ENCODE measurements at places on chromosomes 6 and 20.

- DNase-seq: no peak
These were observed 66.1 kb downstream of the ADGRB3 start for GRCh38 chr6:68701159-68701558.

GRCh38 chr20:22339946-22340345 lies 244.4 kb downstream of the FOXA2 start:
- DNase-seq: no peak

GRCh38 chr20:51387125-51387875 lies 155.2 kb downstream of the NFATC2 start:
- DNase-seq: no peak

GRCh38 chr6:111522393-111523020 lies 39.5 kb upstream of the REV3L start:
- DNase-seq: no peak

GRCh38 chr6:106098383-106099234 lies 12.5 kb downstream of the PRDM1 start:
- DNase-seq: no peak

DNA sequence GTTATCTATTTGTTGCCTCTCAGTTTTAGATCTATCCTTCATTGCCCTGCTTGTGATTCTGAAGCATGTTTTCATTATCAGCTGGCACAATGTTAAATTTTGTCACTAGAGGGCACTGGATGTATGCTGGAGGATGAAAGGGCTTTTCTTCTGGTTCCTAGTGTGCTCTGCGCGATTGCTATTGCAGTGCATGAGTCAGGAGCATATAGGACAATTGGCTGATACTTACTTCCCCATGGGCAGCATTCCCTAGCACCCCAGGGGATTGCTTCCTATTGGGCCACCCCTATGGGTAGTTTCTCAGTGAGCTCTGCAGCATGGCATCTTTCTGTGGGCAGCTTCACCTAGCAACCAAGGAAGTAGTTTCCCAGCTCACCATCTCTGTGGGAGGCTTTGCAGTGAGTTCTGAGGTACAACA lies 280.3 kb upstream of the SYNCRIP start:
- peak; percentile 67 for DNase-seq

- peak; percentile 72 for DNase-seq
These were observed 169.9 kb downstream of the QRSL1 start for GRCh38 chr6:106799031-106799894.

DNA sequence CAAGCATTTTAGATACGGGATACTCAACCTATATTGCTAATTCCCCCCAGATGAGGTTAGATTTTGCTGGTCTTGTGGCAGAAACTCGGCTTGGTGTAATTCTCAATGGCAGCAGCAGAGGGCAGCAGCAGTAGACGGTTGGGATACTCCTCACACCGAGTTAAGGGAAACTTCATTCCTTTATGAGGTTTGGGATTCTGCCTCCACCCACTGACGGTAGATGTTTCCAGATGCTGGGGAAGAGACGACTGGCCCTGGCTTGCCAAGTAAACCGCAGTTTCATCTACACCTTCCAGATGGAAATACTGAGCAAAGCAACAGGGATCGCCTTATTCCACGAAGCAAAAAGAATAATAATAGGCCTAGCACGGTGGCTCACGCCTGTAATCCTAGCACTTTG lies 8.2 kb upstream of the TBC1D7 start:
- peak; percentile 70 for DNase-seq

DNA sequence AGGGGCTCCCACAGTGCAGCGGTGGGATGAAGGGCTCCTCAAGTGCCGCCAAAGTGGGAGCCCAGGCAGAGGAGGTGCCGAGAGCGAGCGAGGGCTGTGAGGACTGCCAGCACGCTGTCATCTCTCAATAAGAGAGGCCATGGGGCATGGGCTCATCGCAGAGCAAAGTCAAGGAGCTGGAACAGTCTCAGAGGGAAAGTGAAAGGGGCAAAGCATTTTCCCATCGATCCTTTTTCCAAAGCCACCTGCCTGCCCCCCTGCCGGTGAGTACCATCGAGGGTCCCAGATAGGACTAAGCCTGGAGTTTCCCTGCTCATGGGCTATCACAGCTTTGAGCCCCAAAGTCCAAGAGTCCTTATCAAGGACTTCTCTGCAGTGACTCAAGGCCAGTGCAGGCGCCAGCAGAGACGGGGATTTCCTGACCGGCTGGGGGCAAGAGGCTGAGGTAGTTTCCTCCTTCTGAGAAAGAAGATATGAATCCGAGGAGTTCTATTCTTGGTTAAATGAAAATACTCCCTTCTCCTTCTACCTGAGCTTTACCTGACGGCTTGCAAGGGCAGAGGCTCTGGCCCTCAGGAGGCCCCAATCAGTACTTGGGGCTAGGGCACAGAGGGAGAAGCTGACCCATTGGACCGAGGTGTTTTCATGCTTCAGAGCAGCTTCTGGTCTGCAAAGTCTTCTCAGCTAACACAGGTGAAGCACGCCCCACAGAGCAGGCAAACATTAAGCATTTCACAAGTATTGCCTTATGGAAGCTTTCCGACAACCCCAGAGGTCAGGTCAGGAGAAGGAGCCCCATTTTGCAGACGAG lies 22.6 kb downstream of the ETV7 start:
- DNase-seq: no peak

DNA sequence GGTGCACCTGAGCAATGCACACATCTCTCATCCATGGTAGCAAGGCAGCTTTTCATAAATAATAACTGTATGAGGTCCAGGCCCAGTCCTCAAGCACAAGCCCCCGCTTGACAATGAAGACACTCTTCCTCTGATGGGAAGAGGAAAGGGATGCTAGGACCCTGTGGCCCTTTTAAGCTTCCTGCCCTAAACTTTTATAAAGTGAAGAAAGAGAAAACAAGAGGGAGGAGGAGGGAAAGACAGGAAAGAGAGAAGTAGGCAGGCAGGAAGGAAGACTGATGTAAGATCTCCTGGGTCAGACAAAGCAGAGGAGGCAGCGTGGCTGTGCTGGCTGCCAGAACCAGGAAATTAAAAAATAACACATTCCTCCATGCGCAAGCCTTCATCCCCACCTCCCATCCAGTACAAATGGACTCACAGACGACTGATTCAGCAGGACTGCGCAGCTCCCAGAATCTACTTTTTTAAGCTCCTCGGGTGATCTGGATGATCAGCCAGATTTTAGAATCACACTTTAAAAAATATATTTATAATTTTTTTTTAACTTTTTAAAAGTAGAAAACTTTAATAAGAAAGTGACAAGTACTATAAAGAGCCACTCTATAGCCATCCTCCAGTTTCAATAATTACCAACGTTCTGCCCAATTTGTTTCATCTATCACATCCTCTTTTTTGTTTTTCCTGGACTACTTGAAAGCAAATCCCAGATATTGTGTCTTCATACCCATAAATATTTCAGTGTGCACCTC lies 16.5 kb downstream of the TNFAIP3 start:
- DNase-seq: no peak

DNA sequence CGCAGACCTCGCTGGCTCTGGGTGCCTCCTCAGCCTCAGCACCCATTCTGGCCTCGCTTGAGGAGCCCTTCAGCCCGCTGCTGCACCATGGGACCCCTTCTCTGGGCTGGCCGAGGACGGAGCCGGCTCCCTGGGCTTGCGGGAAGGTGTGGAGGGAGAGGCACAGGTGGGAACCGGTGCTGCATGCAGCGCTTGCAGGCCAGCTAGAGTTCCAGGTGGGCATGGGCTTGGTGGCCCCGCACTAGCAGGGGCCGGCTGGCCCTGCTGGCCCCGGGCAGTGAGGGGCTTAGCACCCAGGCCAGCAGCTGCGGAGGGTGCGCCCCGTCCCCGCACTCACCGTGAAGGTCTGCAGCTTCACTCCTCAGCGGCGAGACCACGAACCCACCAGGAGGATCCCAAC lies 30.4 kb downstream of the DEFB114 start:
- no peak for DNase-seq

- no peak for DNase-seq
These were observed 59.6 kb upstream of the ESR1 start for GRCh38 chr6:151747896-151748295.
